ENCODE measurements at places on chromosomes 12 and 14. TPM values are rescaled to one million over a fixed set of nuclear protein-coding genes. Genes with fewer than 3 reads are reported as not detected.

Gene CCDC177
- polyA plus RNA-seq: not detected

DNA sequence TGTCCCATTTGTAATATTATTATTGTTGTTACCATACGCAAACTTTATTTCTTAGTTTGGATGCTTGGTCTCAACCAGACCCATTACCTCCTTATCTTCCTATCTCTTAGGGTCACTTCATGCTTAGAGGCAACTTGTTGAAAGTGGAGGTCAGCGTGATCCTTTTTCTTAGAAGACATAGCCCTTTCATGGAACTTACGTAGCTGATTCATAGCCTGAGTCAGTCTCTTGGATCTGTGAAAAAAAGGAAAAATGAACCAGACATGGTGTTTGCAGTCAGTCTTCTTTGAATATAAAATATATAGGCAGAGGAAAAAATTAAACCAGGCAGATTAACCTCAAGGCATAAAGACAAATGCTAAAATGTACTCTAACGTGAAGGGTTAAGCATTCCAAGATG lies 613.7 kb downstream of the DIO2 start:
- DNase-seq: no peak
- H3K4me1 ChIP-seq: no peaks in the 10 kb centered on the region
- H3K27me3 ChIP-seq: no peaks in the 10 kb centered on the region

GRCh38 chr14:52877628-52878027 lies 73.2 kb downstream of the FERMT2 start:
- no peak for DNase-seq
- no peak overlapping the region for H3K27ac ChIP-seq
- peaks cover 14% of the 10 kb centered on the region for H3K36me3 ChIP-seq
- no peak overlapping the region for H3K4me3 ChIP-seq
- H3K4me1 ChIP-seq: no peaks in the 10 kb centered on the region

- no peaks in the 10 kb centered on the region for H3K36me3 ChIP-seq
- no peak for DNase-seq
- no peaks in the 10 kb centered on the region for H3K27me3 ChIP-seq
- H3K4me1 ChIP-seq: no peaks in the 10 kb centered on the region
Measured at GRCh38 chr12:118307069-118307954, 65.4 kb downstream of the TAOK3 start.

- no peaks in the 10 kb centered on the region for H3K27me3 ChIP-seq
- H3K4me3 ChIP-seq: no peak overlapping the region
- H3K4me1 ChIP-seq: no peaks in the 10 kb centered on the region
- no peak overlapping the region for H3K27ac ChIP-seq
- DNase-seq: no peak
- no peaks in the 10 kb centered on the region for H3K36me3 ChIP-seq
Measured at GRCh38 chr12:13602172-13602571, 379.2 kb downstream of the GRIN2B start.

Gene STRAP
- polyA plus RNA-seq: 66.9 TPM

Gene C12orf54
- polyA plus RNA-seq: not detected

Gene ANKS1B
- not detected for polyA plus RNA-seq

Gene EEF1AKMT3
- 11.4 TPM for polyA plus RNA-seq

Gene NFE2
- polyA plus RNA-seq: 4.1 TPM

- H3K27ac ChIP-seq: no peak overlapping the region
- H3K4me1 ChIP-seq: no peaks in the 10 kb centered on the region
- no peaks in the 10 kb centered on the region for H3K36me3 ChIP-seq
- no peak overlapping the region for H3K4me3 ChIP-seq
- no peaks in the 10 kb centered on the region for H3K27me3 ChIP-seq
Measured at GRCh38 chr12:76307083-76307482, 41.1 kb downstream of the BBS10 start.

- H3K36me3 ChIP-seq: no peaks in the 10 kb centered on the region
- H3K4me3 ChIP-seq: peak overlapping the region; percentile 58
- peaks cover 53% of the 10 kb centered on the region for H3K4me1 ChIP-seq
- H3K27me3 ChIP-seq: no peaks in the 10 kb centered on the region
Measured at GRCh38 chr12:6791931-6792520, 2.7 kb downstream of the CD4 start.

Gene RPL10L
- polyA plus RNA-seq: not detected

GRCh38 chr12:99453836-99454538 lies 193.6 kb upstream of the GARIN6 start:
- no peak overlapping the region for H3K4me3 ChIP-seq
- H3K27ac ChIP-seq: no peak overlapping the region

- DNase-seq: no peak
- H3K4me1 ChIP-seq: no peaks in the 10 kb centered on the region
- H3K27me3 ChIP-seq: no peaks in the 10 kb centered on the region
- H3K36me3 ChIP-seq: no peaks in the 10 kb centered on the region
- no peak overlapping the region for H3K27ac ChIP-seq
Measured at GRCh38 chr12:38588624-38589305, 272.2 kb downstream of the ALG10B start.

- H3K27me3 ChIP-seq: 0 out of 3 replicates have a peak, but pooled peaks cover 8% of the 10 kb centered on the region
- no peak overlapping the region for H3K4me3 ChIP-seq
- DNase-seq: no peak
- no peak overlapping the region for H3K27ac ChIP-seq
Measured at GRCh38 chr14:65168840-65169239, 66.5 kb upstream of the MAX start.

- H3K4me3 ChIP-seq: peak overlapping the region; percentile 18
- H3K36me3 ChIP-seq: no peaks in the 10 kb centered on the region
- H3K27ac ChIP-seq: no peak overlapping the region
- H3K27me3 ChIP-seq: peaks cover 3% of the 10 kb centered on the region
- H3K4me1 ChIP-seq: peaks cover 13% of the 10 kb centered on the region
Measured at GRCh38 chr12:2034633-2035430, 18.0 kb upstream of the CACNA1C start.

DNA sequence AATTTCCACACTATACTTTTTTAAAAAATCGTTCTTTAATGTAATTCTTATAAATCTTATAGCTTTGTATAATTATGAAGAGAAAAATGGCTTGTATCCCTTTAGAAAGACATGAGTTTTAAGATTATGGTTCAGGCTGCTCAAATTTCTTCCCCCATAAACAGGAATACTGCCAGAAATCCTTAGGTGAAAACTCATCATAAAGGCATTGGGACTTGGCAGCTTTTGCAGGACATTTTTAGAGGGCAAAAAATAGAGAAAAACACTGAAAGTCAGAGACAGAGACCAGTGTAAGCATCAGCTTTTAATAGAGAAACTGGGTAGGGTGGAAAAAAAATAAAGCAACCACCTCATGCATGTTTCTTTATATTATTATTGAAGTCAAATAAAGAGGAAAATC lies 29.1 kb downstream of the LRRK2 start:
- no peak overlapping the region for H3K27ac ChIP-seq
- H3K36me3 ChIP-seq: no peaks in the 10 kb centered on the region
- DNase-seq: no peak
- no peaks in the 10 kb centered on the region for H3K27me3 ChIP-seq

DNA sequence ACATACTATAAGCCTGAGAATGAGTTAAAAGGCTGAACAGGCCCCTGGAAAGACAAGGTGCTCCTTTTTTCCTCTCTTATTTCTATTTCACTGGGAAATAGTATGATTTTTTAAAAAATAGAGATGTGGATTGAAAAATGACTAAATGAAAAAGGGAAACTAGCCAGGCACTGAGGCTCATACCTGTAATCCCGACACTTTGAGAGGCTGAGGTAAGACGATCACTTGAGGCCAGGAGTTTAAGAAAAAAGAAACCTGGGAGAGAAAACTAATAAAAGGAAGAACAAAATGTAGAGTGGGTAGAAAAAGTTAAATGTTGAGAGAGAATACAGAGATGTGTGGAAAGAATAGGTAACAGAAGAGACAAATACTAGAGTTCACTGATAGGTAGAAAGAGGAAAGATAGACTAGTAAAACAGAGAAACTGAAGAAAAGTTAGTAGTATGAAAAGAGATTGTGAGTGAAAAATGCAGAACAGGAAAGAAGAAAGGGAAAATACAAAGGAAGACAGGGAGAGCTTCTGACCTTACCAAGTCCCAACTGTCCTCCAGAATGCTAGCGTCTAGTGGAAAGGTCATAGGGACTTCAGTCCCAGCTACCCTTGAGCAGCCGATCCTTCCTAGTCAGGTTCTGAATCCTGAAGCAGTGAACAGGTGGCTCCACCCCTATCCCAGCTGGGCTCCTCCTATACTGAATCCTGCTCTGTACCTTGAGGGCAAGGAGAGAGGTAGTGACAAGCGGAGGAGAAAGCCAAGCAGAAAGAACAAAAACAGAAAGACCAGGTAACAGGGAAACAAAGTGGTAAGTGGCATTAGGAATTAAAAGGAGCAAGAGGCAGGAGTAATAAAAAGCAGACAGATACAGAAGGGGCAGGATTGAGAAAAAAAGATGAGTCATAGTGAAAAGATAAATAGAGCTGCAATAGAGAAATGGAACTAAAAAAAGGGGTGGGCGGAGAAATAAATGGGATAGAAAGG lies 7.3 kb downstream of the TMEM116 start:
- H3K27me3 ChIP-seq: no peaks in the 10 kb centered on the region
- peaks cover 14% of the 10 kb centered on the region for H3K4me1 ChIP-seq
- no peak overlapping the region for H3K4me3 ChIP-seq
- no peak overlapping the region for H3K27ac ChIP-seq

Gene MYH6
- polyA plus RNA-seq: 0.01 TPM

DNA sequence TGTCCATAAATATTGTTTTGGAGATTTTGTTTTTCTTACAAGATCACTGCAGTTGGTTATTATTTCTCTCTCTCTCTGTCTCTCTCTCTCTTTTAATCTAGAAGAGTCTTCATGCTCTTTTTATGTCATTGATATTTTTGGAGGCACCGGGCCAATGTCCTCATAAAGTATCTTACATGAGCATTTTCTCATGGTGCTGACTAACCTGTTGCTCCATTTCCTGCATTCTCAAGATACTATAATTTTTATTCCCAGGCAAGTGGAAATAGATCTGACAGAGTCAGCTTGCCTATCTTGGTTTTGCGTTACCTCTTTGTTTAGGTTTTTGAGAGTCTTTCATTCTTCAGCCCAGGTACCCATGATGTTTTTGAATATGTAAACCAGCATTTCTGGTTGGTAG lies 938.8 kb upstream of the FBXO33 start:
- H3K27ac ChIP-seq: no peak overlapping the region
- no peaks in the 10 kb centered on the region for H3K4me1 ChIP-seq
- no peak overlapping the region for H3K4me3 ChIP-seq
- H3K36me3 ChIP-seq: no peaks in the 10 kb centered on the region
- DNase-seq: no peak
- no peaks in the 10 kb centered on the region for H3K27me3 ChIP-seq

DNA sequence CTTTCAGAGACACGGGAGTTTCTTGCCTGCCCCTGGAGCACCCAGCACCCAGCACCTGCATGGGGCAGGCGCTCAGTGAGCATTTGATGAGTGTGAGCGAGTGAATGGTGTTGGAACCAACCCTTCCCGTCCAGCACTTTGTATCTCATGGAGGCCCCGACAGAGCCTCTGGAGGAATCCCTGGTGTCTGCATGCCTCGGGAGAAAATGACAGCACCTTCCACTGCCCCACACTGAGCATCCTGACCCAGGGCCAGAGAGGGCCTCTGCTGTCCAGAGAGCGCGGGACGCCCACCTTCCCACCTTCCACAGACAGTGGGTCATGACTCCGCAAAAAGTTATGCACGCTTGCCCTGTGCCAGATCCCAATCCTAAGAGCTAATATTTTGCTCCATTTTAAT lies 103.0 kb upstream of the BCL11B start:
- no peak for DNase-seq
- H3K4me1 ChIP-seq: peaks cover 9% of the 10 kb centered on the region
- H3K36me3 ChIP-seq: no peaks in the 10 kb centered on the region
- H3K4me3 ChIP-seq: no peak overlapping the region

- no peaks in the 10 kb centered on the region for H3K27me3 ChIP-seq
- DNase-seq: no peak
- no peaks in the 10 kb centered on the region for H3K4me1 ChIP-seq
- H3K4me3 ChIP-seq: no peak overlapping the region
Measured at GRCh38 chr12:113322343-113322742, 12.6 kb downstream of the SLC8B1 start.

- no peak overlapping the region for H3K4me3 ChIP-seq
- no peak overlapping the region for H3K27ac ChIP-seq
- peak; percentile 25 for DNase-seq
- H3K36me3 ChIP-seq: no peaks in the 10 kb centered on the region
Measured at GRCh38 chr14:64684091-64684490, 20.1 kb upstream of the PLEKHG3 start.

- H3K4me1 ChIP-seq: peaks cover 59% of the 10 kb centered on the region
- no peak for DNase-seq
- no peaks in the 10 kb centered on the region for H3K27me3 ChIP-seq
- no peak overlapping the region for H3K4me3 ChIP-seq
- no peaks in the 10 kb centered on the region for H3K36me3 ChIP-seq
Measured at GRCh38 chr12:130988261-130988660, 34.6 kb downstream of the ADGRD1 start.

Gene TSPAN9
- polyA plus RNA-seq: 58.2 TPM

All from HepG2 (cell line).